ENCODE measurements at places on chromosomes 11 and 22.

DNA sequence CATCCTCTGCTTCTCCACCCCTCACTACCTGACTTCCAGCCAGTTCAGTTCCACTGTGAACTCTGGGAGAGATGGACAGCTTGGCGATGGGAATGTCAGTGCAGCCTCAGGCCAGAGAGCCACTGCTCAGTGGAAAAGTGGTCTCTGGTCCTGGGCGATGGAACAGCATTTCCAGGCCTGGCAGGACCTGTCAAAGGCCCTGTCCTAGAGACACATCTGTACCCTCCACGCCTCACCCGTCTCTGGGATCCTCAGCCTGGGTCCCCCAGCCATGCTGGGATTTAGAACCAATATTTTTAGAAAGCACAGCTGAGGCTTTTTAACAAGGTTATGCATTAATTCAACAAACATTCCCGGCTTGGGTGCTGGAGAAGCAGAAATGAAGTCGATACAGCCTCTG is 165.7 kb downstream of the MN1 start:
- ATAC-seq: no peak

DNA sequence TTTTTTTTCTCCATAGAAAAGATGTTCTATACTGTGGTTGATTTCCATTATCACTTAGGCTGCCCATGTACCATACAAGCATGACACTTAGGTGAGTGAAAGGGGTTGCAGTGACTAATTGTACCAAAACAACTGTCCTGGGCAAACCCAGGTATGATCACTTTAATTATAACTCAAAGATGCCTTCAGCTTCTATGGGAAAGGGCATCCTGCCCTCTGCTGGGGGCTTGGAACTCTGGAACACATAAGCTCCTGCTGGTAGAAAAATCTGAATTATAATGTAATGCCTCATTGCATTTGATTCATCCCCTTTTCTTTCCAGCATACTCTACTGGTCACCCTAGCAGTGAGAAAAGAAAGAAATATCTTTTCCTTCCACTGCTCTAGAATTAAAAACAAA is 206.3 kb downstream of the DDX10 start:
- ATAC-seq: peak; percentile 67

DNA sequence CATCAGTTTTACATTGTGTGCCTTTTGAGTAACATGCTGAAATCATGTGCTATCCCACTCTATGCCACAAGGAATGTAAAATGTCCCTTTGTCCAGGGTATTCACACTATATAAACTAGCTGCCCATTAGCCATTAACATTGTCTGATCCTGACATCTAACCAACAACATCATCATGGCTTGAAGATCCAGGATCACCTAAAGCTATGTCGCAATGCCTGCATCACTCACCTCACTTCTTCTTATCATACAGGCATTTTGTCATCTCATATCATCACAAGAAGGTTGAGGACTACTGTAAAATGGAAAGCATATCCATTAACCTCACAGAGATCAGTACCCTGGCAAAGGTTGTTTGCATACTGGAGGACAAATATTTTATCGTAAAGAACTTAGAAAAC is 742.3 kb downstream of the DLG2 start:
- no peak for ATAC-seq

DNA sequence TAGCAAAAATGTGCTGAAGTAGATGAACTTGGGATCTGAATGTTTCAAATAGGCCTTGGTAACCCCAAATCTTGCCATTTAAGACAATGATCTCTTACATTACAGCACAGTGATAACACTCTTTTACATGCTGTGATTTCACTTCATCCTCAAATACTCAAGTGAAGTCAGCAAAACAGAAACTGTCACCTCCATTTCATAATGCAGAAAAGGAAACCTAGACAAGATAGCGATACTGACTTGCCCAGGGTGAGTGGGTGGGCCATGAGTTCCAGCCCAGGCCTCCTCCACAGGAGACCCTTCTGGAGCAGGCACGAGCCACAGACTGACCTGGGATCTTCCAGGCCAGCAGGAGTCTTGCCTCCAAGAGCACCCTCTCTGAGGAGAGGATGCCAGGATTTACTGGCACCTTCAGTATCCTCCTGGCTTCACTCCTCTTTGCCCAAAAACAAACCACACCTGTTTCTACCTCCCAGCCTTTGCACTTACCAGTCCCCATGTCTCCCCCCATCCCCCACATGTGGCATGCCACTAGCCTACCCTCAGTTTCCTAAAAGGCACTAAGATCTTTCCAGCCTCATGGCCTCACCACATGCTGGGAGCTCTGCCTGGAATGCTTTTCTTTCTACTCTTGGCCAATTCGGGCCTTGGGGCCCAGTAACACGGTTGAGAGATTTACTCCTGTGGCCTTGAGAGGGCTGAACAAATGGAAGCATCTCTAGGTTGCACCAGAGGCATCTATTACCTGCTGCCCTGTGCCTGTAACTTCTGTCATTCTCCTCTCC is 1.9 kb upstream of the DGAT2 start:
- no peak for ATAC-seq

DNA sequence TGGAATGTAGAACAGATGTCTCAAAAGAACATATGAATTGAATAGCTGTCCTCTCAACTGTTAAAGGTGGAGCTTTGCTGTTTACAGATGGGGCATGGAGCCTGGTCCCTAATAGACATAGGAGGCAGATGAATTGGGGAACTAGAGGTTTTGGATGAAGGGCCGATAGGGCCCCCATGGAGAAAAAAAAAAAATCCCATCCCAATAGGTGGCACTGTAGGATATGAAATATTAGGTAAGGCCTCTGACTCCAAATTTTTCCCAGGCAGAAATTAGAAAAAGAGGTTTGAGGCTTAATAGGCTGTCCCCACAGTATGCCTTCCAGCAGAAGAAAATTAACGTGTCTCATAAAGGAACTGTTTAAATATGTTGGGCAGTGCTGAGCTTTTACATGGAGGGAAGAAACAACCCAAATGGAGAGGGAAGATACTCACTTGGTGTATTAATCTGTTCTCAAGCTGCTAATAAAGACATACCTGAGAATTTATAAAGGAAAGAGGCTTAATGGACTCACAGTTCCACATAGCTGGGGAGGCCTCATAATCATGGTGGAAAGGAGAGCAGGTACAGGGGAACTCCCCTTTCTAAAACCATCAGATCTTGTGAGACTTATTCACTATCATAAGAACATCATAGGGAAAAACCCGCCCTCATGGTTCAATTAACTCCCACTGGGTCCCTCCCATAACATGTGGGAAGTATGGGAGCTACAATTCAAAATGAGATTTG is 30.1 kb upstream of the TMEM45B start:
- peak; percentile 71 for ATAC-seq

- no peak for ATAC-seq
Measured at GRCh38 chr11:112225753-112226061, 521 bp upstream of the PTS start.

- no peak for ATAC-seq
Measured at GRCh38 chr22:35684732-35685131, 32.9 kb upstream of the APOL5 start.

DNA sequence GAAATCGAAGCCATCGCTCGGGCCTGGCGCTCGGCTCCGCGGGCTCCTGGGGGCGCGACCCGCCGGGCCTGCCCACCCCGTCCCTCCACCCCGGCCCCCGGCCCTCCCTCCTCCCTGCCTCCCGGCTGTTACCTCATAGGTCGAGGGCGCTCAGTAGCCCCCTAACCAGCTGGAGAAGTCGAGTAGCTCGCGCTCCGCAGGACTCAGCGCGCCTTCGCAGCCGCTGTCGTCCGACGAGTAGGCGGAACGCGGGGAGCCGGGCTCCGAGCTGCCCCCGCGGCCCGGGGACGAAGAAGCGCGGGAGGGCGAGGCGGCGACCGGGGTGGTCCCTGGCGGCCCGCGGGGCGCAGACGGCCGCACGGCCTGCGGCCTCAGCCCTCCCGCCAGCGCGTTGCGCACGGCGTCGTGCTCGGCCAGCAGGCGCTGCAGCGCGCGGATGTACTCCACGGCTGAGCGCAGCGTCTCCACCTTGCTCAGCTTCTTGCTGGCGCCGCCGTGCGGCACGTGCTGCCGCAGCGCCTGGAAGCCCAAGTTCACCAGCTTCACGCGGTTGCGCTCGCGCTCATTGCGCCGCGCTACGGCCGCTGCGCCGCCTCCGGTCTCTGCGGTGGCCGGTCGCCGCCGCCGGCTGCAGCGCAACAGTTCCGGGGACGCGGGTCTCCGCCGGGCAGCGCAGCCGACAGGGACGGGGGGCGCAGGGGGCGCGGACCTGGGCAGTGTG is 627 bp downstream of the ASCL2 start:
- ATAC-seq: peak; percentile 19

Data from activated T-helper 17 cell treated with anti-CD3 and anti-CD28 coated beads, Interleukin-2, amount 50 U/mL, for 72 hours (primary cell).